ENCODE measurements at places on chromosomes 4 and X. TPM values are rescaled to one million over a fixed set of nuclear protein-coding genes. Genes with fewer than 3 reads are reported as not detected.

Gene CACNA1F
- total RNA-seq: 0.48 TPM

Gene PLAC8
- 60.9 TPM for total RNA-seq

Gene FAM184B
- 0.12 TPM for total RNA-seq

Gene MCF2
- 0.22 TPM for total RNA-seq

DNA sequence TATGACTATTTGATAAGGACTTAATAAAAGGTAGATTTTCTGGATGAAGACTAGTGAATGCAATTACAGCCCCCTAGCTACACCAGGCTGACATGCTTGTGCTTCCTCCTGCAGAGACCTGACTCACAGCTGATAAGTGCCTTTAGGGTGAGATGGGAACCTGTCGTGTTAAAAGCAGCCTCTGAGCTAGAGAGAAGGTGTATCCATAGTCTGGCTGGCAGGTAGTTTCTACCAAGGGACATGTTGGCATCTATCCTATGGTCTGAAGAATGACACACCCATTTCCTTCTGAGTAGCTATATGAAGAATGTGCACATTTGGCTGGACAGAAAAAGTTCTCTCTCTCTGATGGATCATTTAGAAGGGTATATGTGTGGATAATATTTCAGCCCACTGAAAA lies 64.1 kb downstream of the PARM1 start:
- no peak overlapping the region for H3K4me3 ChIP-seq
- DNase-seq: no peak
- H3K36me3 ChIP-seq: no peaks in the 10 kb centered on the region
- H3K4me1 ChIP-seq: no peaks in the 10 kb centered on the region

- H3K4me3 ChIP-seq: peak overlapping the region; percentile 37
- no peak for DNase-seq
- H3K4me1 ChIP-seq: peaks cover 17% of the 10 kb centered on the region
- H3K27me3 ChIP-seq: peaks cover 26% of the 10 kb centered on the region
- peaks cover 44% of the 10 kb centered on the region for H3K36me3 ChIP-seq
These were observed 367.4 kb downstream of the UNC5C start for GRCh38 chr4:95181243-95181995.

- peak overlapping the region; percentile 3 for H3K27ac ChIP-seq
- H3K36me3 ChIP-seq: no peaks in the 10 kb centered on the region
- peaks cover 5% of the 10 kb centered on the region for H3K27me3 ChIP-seq
- no peak for DNase-seq
These were observed 5.4 kb downstream of the SYNPO2 start for GRCh38 chr4:118894034-118894433.

GRCh38 chrX:21666679-21667078 lies 8.5 kb upstream of the KLHL34 start:
- no peak overlapping the region for H3K27ac ChIP-seq
- H3K27me3 ChIP-seq: peaks cover 2% of the 10 kb centered on the region

- no peaks in the 10 kb centered on the region for H3K36me3 ChIP-seq
- no peaks in the 10 kb centered on the region for H3K27me3 ChIP-seq
- DNase-seq: no peak
- no peak overlapping the region for H3K4me3 ChIP-seq
- H3K4me1 ChIP-seq: no peaks in the 10 kb centered on the region
These were observed 25.3 kb upstream of the NAF1 start for GRCh38 chr4:163191999-163192398.

- DNase-seq: no peak
- peaks cover 3% of the 10 kb centered on the region for H3K36me3 ChIP-seq
- no peak overlapping the region for H3K4me3 ChIP-seq
- H3K4me1 ChIP-seq: no peaks in the 10 kb centered on the region
These were observed 161.7 kb downstream of the SMARCA1 start for GRCh38 chrX:129361576-129361975.

DNA sequence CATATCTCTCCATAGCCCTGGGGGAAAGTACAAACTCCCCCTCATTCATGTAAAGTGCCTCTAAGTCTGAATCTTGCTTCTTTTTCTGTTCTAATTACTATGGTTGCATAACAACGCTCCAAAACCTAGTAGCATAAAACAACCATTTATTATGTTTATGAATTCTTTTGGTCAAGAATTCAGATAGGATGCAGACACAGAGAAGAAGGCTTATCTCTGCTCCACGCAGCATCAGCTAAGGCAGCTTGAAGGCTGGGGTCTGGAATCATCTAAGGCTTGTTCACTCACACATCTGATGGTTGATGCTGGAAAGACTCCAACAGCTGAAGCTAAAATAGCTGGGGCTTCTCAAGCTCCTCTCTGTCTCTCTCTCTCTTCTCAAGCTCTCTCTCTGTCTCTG lies 564.5 kb downstream of the ZNF674 start:
- no peak for DNase-seq
- H3K4me3 ChIP-seq: no peak overlapping the region

GRCh38 chr4:83348074-83348473 lies 13.4 kb upstream of the HPSE start:
- no peaks in the 10 kb centered on the region for H3K36me3 ChIP-seq
- H3K27me3 ChIP-seq: peaks cover 3% of the 10 kb centered on the region
- no peak overlapping the region for H3K4me3 ChIP-seq
- H3K27ac ChIP-seq: no peak overlapping the region
- no peaks in the 10 kb centered on the region for H3K4me1 ChIP-seq
- DNase-seq: no peak

GRCh38 chrX:101677028-101677427 lies 17.4 kb upstream of the ARMCX2 start:
- DNase-seq: no peak
- H3K27me3 ChIP-seq: no peaks in the 10 kb centered on the region
- H3K27ac ChIP-seq: no peak overlapping the region
- H3K4me3 ChIP-seq: no peak overlapping the region

GRCh38 chr4:101678180-101678579 lies 112.3 kb upstream of the BANK1 start:
- no peak for DNase-seq
- H3K4me3 ChIP-seq: no peak overlapping the region
- H3K27ac ChIP-seq: no peak overlapping the region
- no peaks in the 10 kb centered on the region for H3K27me3 ChIP-seq
